NCI-H1436 (cell line): ENCODE measurements at places on chromosomes 4 and X.

- DNase-seq, result no peak
Observed at GRCh38 chr4:14771094-14771493, 231.2 kb upstream of the CPEB2 start.

DNA sequence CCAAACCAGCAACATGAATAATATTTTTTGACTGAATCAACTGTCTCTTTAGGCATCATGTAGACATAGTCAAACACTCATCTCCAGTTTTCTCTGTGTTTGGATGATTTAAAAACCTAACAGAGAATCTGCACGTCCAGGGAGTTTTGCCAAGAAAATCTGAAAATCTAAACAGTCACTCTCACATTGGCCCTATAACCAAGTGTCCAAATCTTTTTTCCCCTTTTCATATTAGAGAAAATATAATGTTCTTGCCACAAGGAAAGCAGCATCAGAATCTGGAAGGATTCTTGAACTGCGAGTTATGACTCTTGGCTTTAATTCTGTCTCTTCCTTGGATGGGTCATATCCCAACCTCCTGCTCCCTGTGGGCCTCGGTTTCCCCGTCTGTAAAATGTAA is 8.8 kb upstream of the CHRDL1 start:
- no peak for DNase-seq

DNA sequence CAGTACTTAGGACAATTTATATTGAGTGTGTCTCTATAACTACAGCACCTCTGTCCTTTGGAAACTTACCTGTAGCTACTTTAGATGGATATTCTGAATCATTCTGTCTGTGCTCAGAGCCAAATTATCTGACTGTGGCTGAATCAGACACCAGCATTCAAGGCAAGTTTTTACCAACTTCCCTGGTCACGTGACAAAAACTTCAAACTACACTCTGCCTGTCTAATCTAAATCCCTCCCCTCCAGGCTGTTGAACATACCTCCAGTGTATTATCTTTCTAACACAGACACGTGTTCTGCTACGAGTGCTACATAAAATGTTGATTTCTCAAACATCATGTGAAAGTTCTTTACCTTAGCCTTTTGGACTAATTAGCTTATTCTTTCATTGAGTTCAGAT is 641.2 kb upstream of the CPEB2 start:
- no peak for DNase-seq

DNA sequence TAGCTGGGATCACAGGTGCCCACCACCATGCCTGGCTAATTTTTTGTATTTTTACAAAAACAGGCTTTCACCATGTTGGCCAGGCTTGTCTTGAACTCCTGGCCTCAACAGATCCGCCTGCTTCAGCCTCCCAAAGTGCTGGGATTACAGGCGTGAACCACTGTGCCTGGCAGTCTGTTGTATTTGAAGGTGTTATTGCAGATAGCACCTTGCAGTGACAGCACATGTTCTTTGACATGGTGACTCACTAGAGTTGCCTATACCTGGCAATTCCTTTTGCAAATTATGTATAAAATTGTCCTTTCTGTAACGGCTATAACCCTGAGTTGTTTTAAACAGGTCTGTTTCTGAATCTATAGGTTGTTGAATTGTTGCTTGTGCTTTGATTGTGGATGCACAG is 7.9 kb downstream of the OGT start:
- no peak for DNase-seq

DNA sequence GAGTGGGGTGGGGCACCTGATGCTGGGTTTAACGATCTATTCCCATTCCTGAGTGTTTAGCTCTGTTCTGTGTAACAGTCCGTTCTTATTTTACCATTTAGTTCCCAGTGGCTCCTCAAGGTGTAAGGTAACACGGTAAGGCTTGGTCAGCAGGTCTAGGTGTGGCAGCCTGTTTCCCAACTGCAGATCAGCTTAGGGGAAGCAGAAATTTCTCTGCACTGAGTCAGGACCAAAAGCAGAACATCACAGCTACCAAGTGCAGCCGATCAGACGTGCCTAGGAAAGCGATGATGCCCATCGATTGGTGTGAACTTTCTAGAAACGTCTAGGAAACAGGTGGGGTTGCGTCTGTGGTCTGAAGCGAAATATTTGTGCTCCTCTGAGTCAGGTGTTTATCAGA is 240.1 kb downstream of the STIM2 start:
- DNase-seq, result no peak

- no peak for DNase-seq
Observed at GRCh38 chrX:120446498-120446897, 22.6 kb downstream of the LAMP2 start.

GRCh38 chr4:146661367-146661766 is 22.7 kb downstream of the POU4F2 start:
- no peak for DNase-seq

GRCh38 chr4:2742081-2742822 is 13.9 kb downstream of the TNIP2 start:
- DNase-seq, result no peak
